Inflammatory macrophage treated with lipopolysaccharide for 1 hour (primary cell): ENCODE measurements at places on chromosomes 13 and 19.

DNA sequence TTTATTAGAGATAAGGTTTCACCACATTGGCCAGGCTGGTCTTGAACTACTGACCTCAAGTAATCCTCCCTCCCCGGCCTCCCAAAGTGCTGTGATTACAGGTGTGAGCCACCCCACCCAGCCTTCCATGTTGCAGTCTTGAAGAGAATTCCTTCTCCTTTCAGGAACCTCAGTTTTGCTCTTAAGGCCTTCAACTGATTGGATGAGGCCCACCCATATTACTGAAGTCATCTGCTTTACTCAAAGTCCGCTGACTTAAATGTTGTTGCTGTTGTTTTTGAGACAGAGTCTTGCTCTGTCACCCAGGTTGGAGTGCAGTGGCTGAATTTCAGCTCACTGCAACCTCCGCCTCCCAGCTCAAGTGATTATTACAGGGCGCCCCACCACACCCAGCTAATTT lies 33.5 kb downstream of the RASL11A start:
- no peak for DNase-seq

- DNase-seq: peak; percentile 95
Observed at GRCh38 chr19:8423817-8424223, 10.7 kb downstream of the MARCHF2 start.

GRCh38 chr13:89796196-89796595 lies 1551.3 kb upstream of the MIR17HG start:
- DNase-seq: no peak

GRCh38 chr13:34942732-34943435 lies 814 bp downstream of the NBEA start:
- DNase-seq: no peak

DNA sequence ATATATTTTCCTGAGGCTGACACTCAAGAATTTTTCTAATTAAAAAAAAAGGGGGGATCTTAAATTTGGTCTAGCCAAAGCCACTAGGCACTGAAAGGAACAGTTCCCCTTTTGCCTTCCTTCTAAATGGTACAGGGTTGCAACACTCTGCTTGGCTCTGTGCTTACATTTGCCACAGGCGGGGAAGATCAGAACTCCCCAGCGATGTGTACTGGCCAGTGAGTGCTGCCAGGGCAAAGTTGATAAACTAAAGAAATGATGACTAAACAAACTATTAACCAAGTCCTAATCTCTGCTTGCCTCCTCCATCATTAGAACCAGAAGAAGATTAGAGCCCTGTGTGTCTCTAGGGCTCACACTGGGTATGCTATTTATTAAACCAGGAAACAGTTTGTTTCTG lies 75.3 kb upstream of the SCEL start:
- peak; percentile 90 for DNase-seq

GRCh38 chr19:49614096-49614833 lies 23.3 kb downstream of the PRR12 start:
- peak; percentile 85 for DNase-seq

GRCh38 chr13:21986602-21987001 lies 315.7 kb downstream of the FGF9 start:
- DNase-seq: no peak
